Aorta (tissue), 5 donors: ENCODE measurements at places on chromosomes 1 and 21. TPM values are rescaled to one million over a fixed set of nuclear protein-coding genes. Genes with fewer than 3 reads are reported as not detected.

The DTL gene
- total RNA-seq, result 1.2 TPM

The MARK1 gene
- total RNA-seq, result 15.7 TPM

The TTC22 gene
- total RNA-seq, result 0.27 TPM

The DMRTA2 gene
- not detected for total RNA-seq

The SLAMF7 gene
- 2.5 TPM for total RNA-seq

The OR2T33 gene
- not detected for total RNA-seq
